ENCODE measurements at places on chromosomes 2 and 18.

- DNase-seq: no peak
Observed at GRCh38 chr2:26455037-26455669, 22.8 kb downstream of the OTOF start.

DNA sequence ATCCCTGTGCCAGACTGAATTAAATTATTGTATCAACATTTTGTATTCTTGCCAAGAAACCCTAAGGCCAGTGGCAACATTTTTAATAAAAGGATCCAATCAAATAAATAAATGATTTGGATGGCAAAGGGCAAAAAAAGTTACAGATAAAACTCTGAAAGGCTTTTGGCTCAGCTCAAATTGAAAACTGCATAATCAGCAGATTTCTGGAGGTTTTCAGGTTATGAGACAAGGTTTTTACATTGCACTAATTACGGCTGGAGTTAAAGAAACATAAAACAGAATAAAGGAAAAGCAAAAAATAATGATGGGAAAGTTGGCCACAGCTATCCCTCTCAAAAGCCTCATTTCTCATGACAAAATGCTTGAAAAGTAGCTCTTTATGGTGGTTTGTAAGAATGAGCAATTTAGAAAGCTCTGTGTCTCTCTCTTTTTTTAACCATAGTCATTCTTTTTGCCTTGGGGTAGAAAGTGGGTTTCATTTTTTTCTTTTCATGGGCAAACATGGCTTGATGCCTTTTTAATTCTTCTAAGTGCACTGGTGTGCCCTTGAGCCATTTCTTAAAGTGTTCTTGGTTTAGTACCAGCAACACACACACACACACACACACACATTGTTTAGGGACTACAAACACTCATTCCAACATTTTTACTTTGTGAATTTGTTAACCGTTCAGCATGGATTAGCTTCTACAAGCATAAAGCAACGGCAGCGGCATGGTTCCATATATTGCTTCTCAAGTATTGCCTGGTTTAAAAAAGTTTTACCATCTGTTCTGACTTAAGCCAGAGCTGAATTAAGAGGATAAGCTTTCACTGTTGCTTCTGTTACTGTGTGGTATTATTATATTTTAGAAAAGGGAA, 747.1 kb upstream of the FSHR start:
- no peak for DNase-seq

GRCh38 chr2:216350214-216350791, 22.0 kb downstream of the MARCHF4 start:
- DNase-seq: peak; percentile 19

DNA sequence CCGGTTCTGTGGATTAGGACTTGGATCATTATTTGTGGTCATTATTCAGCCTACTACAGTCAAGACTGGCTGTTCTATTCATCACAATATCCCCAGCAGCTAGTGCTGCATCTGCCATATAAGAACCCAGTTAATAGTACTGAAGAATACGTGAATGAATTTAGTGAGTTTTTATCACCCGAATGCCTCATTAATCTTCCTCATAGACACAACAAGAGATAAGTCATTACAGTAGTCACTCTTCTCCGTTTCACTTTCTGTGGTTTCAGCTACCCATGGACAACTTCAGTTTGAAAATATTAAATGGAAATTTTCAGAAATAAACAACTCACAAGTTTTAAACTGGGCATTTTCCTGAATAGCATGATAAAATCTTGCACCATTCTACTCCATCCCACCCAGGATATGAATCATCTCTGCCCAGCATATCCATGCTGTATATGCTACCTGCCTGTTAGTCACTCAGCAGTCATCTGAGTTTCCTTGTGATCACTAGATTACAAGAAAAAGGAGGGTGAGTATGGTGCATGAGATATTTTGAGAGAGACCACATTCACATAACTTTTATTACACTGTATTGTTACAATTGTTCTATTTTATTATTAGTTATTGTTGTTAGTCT, 363.7 kb upstream of the CHAC2 start:
- DNase-seq: no peak

DNA sequence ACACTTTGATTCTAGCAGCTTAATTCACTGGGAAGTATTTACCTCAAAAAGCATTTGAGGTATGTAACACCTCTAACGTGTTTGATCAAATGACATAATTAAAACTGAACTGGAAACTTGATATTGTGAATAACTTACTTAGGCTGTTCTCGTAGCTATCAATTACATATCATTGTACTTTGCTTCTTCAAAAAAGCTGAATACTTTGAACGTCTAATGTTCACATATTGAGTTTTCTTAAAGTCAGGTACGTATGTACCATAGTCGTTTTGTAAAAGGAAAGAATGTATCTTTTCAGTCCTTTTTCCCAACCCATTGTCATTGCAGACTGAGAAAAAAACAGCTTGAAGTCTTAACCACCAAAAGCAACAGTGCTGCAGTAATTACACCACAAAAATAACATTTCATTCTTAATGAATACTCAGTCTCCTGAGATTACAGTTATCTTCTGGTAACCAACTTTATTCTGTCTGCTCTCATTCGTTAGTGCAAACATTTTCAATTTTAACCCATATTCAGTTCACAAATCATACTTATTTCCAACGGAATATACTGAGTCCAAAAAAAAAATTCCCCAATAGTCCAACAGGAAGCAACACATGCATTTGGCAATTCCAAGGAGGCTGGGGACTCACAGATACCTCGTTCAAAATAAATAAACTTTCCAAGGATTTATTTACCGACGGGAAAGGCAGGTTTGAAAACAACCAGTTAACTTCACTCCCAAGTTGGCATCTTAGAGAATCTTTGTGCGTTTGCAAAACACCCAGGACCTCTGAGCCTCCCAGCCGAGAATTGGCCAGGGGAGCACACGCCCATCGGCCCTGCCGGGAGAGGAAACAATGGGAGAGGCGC, 1.1 kb downstream of the CHN1 start:
- DNase-seq: no peak

GRCh38 chr2:237314198-237314597, 99.8 kb downstream of the COL6A3 start:
- DNase-seq: no peak

GRCh38 chr18:36176177-36176584, 11.1 kb upstream of the MOCOS start:
- DNase-seq: no peak

DNA sequence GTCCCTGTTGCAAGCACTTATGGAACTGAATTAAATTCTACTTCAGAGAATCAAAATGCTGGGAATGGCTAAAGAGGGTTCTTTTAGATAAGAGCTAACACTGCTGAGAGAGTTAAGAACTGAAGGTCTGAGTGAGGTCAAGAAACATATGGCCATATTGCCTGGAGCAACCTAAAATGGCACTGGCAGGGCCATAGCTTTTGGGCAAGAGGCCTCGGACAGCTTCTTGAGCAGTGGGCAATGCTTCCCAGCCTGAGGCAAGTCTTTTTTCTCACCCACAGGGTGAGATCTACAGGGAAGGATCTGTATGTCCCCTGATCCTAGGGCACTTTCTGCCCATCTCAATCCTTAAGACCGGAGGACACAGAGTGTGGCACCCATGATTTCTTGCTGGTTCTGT, 244.6 kb upstream of the NT5C1B start:
- DNase-seq: no peak

- DNase-seq: no peak
Observed at GRCh38 chr2:151918308-151918707, 90.1 kb upstream of the ARL5A start.

- no peak for DNase-seq
Observed at GRCh38 chr2:75634945-75635344, 11.6 kb upstream of the MRPL19 start.

DNA sequence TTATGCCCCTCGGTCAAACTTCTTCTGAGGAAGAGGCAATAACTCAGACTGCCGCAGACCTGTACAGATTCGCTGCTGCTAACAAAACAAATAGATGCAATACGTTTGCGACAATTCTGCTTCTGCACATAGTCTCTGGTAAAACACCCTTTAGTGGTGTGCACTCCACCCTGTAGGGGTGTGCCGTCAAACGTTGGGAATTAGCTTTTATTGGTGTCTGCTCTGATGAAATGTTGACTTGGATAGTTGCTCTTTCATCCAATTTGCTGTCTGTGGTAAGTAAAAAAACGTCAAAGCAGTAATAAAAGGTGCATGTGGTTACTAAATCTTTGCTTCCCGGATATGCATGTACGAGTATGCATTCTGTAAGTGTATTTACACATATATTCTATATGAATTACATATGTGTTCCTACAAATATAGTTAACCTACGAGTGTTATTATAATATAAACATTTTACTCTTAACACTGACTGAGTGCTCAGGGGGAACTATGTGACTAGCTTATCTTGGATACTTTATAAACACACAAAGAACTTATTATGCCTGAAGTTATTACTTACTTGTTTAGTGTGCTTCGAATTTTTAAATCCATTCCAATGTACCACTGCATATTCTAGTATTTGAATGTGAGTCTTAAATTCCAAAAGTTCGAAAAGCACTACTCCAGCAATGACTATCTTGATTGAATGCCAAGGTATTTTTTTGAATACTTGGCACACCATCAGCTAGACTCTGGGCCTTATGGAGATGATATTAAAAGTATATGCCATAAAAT, 610.2 kb downstream of the ZEB2 start:
- DNase-seq: no peak

DNA sequence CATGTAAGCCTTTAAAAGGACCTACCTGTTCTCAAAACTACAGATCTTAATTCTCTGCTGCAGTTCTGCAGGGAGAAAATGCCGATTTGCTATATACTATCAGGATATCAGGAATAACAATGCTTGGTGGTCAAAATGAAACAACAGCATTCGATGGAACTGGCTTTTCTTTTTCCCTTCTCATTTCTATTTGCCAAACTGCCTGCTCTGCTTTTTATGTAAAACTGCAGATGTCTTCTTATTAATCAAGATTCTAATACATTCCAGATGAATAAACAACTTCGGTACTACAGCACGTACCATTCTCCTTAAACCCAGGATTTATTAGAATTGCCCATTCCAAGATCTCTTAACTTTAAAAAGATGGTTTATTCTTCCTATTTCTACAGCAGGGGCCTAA, 100.9 kb downstream of the ZNF521 start:
- DNase-seq: no peak

DNA sequence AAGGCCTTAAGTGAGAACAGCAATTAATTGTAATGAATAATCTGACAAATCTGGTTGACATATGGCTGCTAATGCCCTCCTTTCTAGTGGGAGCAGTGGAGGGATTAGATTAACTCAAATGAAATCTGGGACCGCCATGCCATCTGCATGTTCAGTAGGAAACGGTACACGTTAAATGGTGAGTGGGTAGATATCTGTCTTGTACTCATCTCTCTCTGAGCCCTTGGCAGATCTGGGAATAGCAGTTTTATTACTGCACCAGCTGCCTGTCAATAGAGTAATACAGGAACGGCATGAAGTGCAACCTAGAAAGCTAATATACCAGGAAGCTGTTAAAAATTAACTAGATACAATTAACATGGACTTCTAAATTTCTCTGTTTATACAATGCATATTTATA, 258.8 kb downstream of the GPD2 start:
- DNase-seq: no peak

DNA sequence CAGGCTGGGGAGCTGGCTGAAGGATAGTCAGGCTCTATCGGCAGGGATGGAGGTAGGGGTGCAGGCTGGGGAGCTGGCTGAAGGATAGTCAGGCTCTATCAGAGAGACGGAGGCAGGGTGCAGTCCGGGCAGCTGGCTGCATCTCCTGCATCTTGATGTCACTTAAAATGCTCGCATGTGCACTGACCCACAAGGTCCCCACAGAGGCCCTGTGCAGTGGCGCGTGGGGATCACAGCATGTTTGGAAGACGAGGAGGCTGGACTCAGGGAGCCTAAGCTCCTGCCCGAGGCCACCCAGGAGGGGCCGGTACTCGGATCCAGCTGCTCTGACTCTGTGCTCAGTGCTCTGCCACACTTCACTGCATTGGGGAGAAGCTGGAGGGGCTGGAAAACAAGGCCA, 189.0 kb upstream of the HDAC4 start:
- no peak for DNase-seq

DNA sequence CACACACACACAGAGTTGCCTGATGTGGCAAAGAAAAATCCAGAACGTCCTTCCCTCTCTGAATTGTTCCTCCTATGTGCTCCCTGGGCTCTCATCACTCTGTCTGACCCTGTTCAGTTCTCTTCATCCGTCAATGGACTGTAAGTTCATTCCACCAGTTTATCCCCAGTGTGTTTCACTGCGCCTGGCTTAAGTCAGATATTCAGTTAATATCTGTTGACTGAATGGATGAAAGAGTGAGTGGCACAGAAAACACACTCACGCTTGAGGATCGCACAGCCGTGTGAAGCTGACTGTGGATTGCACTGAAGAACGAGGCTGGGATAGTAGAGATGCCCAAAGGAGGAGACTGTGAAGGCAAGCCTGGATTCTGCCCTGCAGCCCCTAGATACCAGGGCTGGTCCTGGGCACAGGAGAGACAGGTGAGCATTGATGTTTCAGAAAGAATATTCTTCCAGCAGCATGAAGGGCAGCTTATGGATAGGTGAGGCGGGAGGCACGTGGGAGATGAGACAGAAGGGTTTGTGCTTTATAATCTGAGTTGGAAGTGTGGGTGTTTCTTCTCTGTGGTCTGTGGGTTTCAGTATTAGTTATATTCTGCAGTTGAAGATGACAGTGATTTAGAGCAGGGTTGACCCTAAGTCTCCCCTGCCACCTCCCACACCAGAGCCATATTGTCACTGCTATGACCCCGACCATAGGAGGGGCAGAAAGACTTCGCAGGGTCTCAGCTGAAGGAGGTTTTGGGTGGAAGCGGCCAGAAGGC, 129.9 kb downstream of the SOCS6 start:
- DNase-seq: no peak
